HS-5 (cell line): ENCODE measurements at places on chromosomes 3 and 15.

GRCh38 chr3:6860149-6860953, 564 bp upstream of the GRM7 start:
- no peak for DNase-seq

- DNase-seq: no peak
Measured at GRCh38 chr15:71262599-71262998, 147.3 kb downstream of the THSD4 start.

- DNase-seq: no peak
Measured at GRCh38 chr3:42014921-42015533, 53.1 kb upstream of the ULK4 start.

GRCh38 chr3:172622916-172623700, 87.8 kb downstream of the NCEH1 start:
- peak; percentile 25 for DNase-seq
